GM03348 (cell line): ENCODE measurements at places on chromosomes 1 and 21.

GRCh38 chr1:205523261-205523890 is 18.9 kb downstream of the CDK18 start:
- DNase-seq, result no peak

DNA sequence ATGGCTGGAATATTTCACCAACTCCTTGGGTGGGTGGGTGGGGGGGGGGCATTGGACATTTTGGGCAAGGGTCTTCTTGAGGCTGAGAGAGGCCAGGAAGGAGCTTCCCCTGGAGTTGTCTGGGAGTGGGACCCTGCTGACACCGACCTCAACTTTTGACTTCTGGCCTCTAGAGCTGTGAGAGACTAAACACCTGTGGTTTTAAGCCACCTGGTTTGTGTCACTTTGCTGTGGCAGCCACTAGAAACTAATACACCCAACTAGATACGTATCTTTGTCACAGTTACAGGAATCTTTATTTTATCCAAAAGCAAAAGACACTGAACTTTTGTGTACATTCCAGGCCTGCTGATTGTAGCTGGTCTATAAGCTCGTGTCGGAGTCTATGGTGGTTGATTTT is 9.9 kb upstream of the RIPK4 start:
- no peak for DNase-seq

DNA sequence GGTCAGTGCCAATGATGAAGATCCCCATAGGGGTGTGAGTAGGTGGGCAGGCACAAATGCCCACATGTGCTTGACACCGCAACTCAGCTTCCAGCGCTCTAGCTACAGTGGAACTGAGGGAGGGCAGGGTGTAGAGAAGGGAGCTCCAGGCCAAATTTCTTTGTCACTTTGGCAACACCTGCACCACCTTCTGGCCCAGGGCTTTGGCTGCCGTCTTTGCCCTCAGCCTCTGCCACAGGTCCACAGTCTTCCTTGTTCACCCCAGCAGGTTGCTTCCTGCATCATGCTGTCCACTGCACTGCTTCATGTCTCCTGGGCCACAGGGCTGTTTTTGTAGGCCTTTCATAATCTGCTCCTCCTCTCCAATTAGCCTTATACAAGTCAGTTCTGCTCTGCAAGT is 20.4 kb upstream of the FMOD start:
- DNase-seq, result no peak

DNA sequence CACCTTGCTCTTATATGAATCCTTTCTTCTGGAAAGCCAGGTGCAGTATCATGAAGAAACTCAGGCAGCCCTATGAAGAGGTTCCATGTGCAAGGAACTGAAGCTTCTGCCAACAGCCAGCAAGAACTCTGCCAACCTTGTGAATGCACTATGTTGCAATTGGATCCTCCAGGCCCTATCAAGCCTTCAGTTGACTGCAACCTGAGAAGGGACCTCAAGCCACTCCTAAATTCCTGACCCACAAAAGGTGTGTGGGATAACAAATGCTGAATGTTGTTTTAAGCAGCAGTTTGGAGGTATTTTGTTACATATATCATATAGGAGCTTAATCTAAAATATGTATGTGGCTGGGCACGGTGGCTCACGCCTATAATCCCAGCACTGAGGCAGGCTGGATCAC is 84.0 kb downstream of the RERE start:
- DNase-seq, result no peak
